ENCODE measurements at places on chromosomes 2 and 18.

GRCh38 chr2:119853777-119854399, 94.2 kb downstream of the PTPN4 start:
- DNase-seq: no peak

GRCh38 chr2:38505779-38506178, 96.9 kb downstream of the HNRNPLL start:
- DNase-seq: no peak

DNA sequence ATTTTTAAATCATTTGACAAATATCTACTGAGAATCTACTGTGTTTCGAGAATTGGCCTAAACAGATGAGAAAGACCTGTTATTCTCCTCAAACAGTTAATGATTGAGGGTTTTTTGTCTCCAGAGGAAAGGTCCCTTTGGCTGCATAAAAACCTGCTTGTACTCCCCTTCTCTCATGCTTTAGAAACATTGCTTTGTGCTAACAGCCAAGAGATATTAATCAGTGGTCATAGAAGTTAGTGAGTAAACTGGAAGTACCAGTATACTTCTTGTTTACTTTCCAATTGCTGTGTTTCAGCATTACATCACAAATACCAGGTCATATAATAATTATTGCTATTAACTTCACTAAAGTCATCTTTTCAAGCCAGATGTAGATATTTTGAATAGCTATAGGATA, 34.1 kb downstream of the ITGB6 start:
- no peak for DNase-seq

- DNase-seq: no peak
These were observed 97.2 kb upstream of the GLI2 start for GRCh38 chr2:120638450-120638849.

DNA sequence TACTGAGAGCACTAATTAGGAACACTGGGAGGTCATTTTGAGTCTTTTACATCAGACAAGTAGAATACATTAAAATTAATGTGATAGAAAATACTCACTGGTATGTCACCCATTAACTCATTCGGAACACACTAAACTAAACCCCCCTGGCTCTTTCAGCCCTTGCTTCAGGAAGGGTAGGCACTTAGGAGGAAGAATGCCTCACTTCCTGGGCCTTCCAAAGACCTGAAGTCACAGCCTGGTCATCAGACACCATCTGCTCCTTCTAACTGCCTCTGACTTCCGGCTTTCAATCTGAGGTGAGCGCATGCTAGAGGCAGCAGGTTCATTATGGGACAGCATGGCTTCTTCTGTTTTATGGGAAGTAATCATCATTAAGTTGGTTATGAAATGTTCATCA, 451.4 kb downstream of the PID1 start:
- DNase-seq: no peak

DNA sequence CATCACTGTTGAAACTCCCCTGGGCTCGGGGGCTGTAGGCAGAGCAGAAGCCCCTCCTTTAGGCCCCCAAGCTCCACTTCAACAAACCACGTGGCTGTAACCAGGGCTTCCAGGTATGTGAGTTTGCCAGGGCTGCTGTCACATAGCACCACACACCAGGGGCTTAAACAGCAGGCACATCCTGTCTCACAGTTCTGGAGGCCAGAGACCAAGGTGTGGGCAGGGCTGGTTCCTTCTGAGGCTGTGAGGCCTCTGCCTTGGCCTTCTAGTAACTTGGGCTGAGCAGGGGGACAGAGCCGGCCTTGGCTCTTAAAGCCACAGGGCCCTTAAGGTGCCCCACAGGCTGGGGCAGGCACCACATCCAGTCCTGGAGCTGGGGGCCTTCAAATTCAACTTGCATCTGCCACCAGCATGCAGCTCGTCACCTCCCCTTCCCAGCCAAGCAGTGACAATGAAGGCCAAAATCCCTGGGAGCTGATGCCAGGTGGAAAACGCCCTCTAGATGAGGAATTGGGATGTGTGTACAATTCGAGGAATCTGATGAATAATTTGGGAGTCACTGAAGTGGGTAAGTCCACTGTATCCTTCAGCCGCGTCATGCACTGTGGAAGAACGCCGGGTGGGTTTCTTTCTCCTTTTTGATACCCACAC, 104.2 kb upstream of the ODC1 start:
- no peak for DNase-seq

DNA sequence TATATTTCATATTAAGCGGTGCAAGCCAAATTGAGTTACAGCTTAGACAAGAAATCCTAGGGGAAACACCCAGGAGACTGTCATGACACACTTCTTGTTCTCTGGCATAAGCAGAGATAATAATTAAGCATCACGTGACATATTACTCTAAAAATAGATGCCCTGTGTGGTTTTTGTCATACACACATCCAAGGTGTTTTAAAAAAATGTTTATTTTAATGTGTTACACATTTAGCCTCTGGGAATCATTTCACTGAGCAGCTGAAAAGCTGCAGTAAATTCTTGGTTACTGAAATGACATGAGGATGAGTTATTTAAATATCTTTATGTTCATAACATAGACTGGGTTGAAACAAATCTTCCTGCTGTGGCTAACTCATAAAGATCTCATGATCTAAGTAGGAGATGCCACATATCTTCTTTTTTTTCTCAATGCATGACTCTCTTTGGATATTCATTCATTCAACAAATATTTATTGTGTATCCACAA, 38.0 kb upstream of the ERMN start:
- no peak for DNase-seq

DNA sequence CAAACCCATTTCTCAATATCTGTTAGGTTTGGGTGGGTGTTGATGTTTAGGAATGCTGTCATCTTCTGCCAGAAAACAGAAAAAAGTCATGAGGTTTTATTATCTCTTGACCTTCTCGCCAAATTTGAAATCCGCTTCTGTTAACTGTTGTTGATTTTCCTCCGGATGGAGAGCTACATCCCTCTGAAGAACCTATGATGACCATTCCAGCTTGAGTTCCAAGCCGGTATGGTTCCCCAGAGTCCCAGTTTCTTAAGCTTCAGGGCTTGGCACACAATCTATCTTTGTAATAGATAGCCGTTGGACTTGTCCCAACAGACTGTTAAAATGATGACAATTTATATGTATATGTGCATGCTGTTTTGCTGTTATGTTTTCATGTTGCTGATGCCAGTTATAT, 1201.0 kb downstream of the LRP1B start:
- DNase-seq: no peak

- no peak for DNase-seq
These were observed 190.9 kb downstream of the EIPR1 start for GRCh38 chr2:3186766-3187165.

GRCh38 chr18:9130195-9130594, 6.4 kb upstream of the ANKRD12 start:
- DNase-seq: no peak

DNA sequence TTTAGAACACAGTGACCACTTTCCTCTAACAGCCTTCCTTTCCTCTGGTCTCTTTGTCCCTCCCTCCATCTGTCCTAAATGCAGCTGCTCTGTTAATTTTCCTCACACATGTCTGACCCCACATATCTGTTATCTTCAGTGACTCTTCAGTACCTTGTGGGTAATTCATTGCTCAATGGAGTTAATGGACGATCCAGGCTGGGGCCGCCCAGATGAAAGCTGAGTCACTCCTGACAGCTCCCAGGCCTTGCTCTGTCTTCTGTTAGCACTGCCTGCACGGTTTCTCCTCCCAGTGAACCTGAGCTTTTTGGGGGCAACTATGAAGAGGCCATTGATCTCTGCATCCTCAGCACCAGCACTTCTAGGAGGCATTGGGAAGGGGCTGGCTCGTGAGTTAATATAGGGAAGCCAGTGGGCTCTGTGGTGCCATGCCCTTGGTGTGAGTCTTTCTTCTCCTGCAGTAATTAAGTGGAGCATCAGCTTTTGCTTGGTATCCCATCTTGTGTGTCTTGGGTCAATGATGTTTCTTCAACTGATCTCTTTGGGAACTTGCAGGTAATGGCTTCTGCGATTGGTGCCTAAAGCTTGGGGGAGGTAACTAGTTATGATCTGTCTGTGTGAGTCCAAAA, 67.3 kb downstream of the SNORC start:
- DNase-seq: no peak

DNA sequence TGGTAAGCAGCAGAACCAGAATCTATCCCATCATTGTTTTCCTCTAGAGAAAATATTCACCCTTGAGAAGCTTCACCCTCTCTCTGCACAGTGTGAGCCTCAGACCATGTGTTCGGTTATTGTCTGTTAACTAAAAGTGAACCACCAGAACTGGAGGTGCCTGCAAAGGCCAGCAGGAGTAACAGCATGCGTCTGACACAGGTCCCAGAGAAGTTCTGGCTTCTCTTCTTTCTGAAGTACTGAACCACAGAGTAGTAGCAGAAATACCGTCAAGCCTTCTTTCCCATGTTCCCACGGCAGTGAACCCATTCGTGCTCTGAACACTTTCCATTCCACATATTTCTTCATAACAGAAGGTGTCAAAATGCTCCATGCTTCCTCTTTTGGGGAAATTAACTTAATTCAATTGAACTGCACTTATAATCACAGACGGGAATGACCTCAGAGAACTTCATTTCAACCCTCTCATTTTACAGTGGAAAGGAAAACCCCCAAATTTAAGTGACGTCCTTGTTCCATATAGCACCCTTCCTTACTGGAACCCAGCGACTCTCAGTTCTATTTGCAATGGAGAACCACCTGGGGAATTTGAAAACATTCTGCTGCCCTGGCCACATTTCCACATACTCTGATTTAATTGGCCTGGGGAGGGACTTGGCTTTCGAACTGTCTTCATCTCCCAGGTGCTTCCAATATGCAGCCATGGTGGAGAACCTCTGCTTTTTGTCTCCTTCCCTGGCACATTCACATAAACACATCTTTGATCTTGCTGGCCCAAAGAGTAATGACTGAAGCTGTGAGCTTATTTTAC, 519.1 kb downstream of the RNF144A start:
- DNase-seq: no peak

DNA sequence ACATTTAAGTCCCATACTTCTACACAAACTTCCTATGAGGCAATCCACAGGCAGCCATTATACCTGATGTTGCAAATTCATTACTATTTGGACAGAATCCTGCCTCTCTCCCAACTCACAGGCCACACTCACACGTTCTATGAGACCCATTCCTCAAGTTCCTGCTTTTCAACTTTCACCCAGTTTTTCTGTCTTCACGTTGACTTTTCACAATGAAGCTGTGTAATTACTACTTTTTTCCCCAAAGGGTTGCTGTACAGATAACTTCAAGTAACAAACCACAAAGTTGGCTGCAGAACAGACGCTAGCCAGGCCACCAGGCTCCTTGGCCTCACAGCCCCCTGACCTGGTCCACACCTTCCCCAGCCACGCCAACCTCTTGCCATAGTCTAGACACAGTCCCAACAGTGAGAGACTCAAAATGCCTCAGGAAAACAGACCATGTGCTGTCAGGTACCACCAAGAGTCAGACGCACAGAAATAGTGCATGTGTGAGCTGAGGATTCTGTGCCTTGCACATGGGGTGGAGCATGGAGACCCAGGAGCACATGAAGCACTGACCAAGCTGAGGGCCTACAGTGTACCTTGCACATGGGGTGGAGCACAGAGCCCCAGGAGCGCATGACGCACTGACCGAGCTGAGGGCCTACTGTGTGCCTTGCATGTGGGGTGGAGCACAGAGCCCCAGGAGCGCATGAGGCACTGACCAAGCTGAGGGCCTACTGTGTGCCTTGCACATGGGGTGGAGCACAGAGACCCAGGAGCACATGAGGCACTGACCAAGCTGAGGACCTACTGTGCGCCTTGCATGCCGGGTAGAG, 61.0 kb downstream of the EIPR1 start:
- DNase-seq: no peak

GRCh38 chr2:140203347-140203746, 1423.2 kb upstream of the NXPH2 start:
- no peak for DNase-seq

GRCh38 chr2:180158961-180159360, 151.9 kb upstream of the CWC22 start:
- no peak for DNase-seq

GRCh38 chr2:15956751-15957736, 16.7 kb downstream of the MYCN start:
- DNase-seq: no peak

DNA sequence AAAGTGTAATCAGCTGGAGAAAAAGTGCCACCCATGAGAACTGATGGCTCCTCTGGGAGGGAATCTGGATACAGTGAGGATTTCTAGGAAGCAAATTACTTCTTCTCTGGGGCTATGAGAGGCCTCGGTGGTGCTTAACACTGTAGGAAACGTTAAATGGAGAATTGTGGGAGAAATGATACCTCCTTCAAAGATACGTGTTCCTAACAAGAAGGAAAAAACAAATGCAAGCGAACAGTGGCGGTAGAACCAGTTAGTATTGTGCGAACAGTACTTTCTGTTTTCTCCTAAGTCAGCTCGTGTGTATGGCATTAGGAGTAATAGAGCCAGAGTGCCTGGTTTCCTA, 587 bp upstream of the MTIF2 start:
- DNase-seq: no peak

- no peak for DNase-seq
These were observed 580.9 kb upstream of the HNMT start for GRCh38 chr2:137383391-137383790.

DNA sequence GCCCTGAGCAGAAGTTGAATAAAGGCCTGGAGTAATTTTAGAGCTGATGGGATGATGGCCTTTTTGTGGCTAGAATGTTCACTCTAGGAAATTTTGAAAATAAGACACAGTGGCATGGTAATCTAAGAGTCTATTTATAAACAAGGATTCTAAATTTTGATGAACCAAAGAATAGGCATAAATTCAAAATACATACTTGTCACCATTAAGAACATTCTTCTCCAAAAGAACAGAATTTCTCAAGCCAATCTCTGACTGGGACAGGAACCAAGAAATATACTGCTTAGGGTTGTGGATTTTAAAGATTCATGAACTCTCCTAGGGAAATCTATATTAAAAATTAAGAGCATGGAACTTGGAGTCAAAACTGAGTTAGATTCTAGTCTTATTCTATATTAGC, 98.2 kb upstream of the SETBP1 start:
- DNase-seq: no peak

DNA sequence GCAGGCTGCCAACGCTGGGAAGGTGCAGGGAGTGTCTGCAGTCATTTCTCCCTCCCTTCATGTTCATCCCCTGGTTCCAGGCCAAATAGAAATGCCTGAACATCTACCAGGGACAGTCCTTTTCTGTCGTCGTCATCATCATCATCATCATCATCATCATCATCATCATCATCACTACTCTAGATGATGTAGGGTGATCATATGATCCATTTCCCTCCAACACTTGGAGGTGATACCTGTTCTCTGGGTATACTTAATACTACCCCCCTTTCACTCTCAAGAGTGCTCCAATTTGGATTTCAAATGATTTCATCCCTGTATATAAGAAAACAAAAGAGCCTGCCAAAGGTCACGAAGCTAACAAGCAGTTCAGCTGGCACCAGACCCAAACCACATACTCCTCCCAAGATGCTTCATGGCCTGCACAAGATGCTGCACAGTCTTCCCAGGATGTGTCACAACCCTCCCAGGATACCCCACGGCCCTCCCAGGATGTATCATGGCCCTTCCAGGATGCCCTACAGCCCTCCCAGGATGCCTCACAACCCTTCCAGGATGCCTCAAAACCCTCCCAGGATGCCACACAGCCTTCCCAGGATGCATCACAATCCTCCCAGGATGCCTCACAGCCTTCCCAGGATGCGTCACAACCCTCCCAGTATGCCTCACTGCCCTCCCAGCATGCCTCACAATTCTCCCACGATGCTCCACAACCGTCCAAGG, 257.9 kb downstream of the DYSF start:
- DNase-seq: no peak

GRCh38 chr18:26419746-26420145, 128.6 kb downstream of the KCTD1 start:
- no peak for DNase-seq
